Activated T-cell treated with anti-CD3 and anti-CD28 coated beads, Interleukin-2, amount 50 U/mL, for 24 hours (primary cell): ENCODE measurements at places on chromosomes 11 and 22.

GRCh38 chr11:43504316-43504950 lies 145.7 kb downstream of the TTC17 start:
- no peak for DNase-seq

- DNase-seq = peak; percentile 66
These were observed 16.6 kb upstream of the SPTBN2 start for GRCh38 chr11:66745356-66746235.

DNA sequence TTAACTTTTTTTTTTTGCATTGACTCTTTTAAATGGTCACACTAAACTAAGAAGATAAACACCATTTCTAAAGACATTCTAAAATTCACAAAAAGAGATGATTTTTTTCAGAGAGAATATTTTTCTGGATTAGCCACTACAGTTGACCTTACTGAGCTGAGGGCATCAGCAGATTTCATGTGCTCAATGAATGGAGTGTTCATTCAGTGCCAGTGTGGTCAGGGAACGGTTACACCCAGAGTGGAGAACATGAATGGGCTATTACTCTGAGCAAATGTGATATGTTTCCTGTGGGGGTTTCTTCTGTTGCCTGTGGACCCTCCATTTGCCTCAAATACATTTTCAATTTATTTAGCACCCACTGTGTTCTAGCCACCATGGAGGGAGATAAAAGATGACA lies 19.1 kb downstream of the PKNOX2 start:
- no peak for DNase-seq

GRCh38 chr11:33640730-33641371 lies 59.8 kb downstream of the C11orf91 start:
- DNase-seq = no peak
